Heart right ventricle (tissue), 16 donors: ENCODE measurements at places on chromosomes 11 and 22.

- no peak for DNase-seq
These were observed 116.4 kb downstream of the STIM1 start for GRCh38 chr11:3971756-3972404.

DNA sequence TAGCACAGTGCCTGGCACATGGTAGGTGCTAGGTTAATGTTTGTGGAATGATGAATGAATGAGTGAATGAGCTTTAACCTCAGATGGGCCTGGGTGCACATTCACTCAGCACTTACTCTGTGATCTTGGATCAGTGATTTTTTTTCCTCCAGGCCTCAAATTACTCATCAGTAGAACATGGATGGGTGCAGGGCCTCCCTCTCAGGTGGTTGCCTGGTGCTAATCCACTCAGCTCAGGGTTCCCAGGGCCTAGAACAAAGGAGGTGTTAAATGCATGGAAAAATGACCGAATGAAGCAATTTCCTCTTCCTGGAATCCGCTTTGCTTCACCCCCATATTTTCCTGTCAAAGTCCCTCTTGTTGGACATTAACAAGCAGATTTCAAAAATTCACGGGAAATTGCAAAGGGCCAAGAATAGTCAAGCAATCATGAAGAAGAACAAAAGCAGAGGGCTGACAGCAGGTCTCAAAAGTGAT lies 93.5 kb downstream of the MYEOV start:
- DNase-seq, result no peak

DNA sequence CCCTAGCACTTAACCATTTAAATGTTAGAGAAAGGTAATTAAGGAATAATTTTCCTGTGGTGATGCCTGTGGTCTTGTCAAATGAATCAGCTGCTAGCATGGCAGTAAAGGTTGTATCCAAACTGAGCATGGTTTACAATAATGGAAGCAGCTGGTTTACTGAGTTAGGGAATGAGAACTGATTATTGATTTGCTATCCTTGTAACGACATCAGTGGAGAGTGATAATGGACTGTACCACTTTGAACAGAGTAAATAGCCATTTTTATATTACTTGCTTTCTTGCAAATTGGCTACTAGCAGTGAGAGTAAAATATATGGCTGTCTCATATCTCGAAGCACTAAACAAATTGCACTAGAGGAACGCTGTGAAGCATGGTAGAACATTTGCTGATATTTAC lies 589.0 kb upstream of the ANO5 start:
- DNase-seq, result no peak

GRCh38 chr11:21614961-21615360 lies 577.9 kb upstream of the ANO5 start:
- no peak for DNase-seq
